ENCODE measurements at places on chromosomes 16 and 17.

GRCh38 chr17:47945529-47946508, 4.4 kb downstream of the PNPO start:
- DNase-seq: no peak

- DNase-seq: no peak
These were observed 1.8 kb downstream of the ZNF23 start for GRCh38 chr16:71460236-71460635.

DNA sequence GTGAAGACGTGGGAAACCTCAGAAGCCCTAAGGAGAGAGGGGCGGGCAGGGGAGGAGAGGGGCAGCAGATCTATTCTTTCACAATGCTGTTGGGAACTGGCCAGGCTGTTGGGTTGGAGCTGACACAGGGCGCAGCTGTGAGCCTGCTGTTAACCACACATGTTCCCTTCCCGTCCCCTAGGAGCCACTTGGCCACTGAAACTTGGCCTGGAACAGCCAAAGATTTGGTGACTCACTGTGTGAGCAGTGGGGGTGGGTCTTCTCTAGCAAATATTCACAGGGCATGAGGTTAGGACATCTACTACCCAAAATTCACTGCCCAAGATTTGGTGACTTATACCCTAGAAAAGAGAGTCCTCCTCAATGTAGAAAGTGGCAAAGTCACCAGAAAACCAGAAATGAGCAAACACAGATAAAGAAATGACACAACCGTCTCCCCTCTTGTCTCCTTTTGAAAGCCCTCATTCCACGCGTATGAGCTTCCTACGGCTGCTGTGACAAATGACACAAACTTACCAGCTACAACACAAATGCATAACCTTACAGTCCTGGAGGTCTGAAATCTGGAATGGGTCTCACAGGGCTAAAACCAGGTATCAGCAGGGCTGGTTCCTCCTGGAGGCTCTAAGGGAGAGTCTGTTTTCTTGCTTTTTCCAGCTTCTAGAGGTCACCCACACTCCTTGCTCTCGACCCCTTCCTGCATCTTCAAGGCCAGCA, 6.3 kb downstream of the TBC1D16 start:
- no peak for DNase-seq

DNA sequence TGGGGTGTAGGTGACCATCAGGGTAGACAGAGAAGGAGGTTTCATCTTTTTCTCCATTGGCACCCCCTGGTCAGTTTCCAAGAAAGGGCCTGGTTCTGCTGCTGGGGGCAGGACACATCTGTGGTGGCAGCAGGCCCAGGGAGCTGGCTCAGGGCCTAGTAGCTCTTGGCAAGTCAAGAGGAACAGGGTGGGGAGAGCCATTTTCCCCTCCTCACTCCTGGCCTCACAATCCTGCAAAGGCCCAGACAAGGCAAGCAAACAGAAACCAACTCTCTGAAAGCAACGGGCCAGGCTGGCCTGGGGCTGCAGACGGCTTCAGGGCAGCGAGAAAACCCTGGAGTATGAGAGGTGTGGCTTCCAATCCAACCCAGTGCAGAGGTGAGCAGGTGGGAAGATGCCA, 192.9 kb upstream of the DYNLRB2 start:
- DNase-seq: peak; percentile 13

GRCh38 chr17:75773121-75773807, 8.3 kb upstream of the GALK1 start:
- DNase-seq: no peak

DNA sequence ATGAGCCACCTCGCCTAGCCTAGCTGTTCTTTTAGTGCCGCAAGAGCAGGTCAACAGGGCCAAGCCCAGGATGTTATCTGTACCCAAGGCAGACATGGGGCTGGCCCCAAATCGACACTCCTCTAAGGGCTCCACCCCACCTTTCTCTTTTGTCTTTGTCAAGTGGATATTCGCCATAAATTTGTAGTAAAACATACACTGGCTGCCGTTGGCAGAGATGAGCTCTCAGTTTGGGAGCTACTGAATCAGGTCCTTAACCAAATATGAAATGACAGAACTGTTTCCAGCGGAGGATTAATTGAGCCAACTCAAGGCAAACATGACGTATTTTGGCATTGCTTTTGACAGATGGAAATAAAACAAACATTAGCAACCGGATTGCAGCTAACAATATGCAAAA, 556.9 kb upstream of the CDH5 start:
- DNase-seq: no peak

GRCh38 chr16:88393034-88393433, 10.3 kb downstream of the ZNF469 start:
- no peak for DNase-seq

DNA sequence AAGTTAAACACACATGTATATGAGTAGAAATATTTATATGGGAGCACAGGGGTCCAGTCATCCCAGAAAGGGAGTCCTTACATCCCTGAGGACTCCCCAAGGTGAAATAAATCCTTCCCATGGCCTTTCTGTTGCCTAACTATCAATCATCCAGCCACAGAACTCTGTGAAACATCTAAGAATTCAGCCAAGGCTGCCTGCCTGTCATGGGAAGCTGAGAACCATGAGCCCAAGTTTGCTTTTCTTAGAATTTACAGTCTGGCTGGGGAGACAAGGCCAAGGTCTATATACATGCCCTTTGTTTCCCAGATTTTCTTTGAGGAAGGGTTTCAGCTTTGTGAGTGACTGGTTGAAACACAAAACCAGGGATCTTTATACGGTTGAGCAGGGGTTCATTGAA, 15.8 kb downstream of the MYL4 start:
- DNase-seq: no peak

DNA sequence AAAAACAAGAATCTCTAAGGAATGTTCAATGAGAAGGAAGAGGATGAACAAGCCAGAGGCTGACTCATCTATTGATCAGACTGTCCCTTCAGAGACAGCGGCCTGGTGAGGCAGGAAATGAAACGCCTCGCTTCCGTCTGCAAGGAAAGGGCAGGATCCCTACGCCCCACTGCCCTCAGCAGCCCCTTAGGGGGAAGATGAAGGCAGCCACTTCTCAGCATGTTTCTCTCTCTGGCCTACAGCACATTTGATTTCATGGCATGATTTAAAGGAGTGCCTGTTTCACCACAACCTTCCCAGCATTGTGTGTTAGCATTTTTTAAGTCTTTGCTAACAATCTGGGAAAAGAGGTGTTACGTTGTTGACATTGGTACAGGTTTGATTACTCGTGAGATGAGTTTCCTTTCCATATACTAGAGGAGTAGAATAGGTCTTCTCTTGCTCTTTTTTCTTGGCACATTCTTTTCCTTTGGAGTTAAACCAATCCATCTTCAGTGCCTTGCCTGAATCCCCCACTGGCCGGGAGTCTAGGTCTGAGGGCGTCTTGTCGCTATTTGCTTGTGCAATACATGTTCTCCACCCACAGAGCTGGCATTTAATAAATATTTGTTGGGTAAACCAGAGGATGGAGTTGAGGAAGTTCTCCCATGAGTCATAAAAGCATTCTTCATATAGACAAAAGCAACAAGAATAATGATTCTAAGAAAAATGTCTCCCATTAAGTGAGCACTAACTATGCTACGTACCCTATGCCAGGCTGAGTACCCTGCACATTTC, 47.4 kb downstream of the RBFOX3 start:
- DNase-seq: no peak

- DNase-seq: no peak
These were observed 92.9 kb downstream of the TMEM132E start for GRCh38 chr17:34672176-34672785.

DNA sequence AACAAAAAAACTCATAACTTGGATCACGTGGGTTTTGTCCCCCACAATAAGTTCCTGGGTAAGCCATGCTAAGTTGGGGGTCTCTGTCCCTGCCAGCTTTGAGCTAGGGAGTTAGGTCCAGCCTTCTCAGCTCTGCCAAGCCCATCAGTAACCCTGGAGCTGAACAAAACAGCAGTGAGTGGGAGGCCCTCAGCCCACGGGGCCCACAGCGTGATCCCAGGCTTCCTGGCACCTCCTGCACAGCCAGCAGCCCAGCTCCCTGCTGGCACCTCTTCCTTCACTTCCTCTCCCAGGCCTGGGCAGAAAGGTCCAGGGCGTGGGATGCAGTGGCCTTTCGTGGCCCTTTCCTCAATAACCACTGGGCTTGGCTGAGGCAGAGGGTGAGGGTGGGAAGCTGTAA, 35.5 kb upstream of the CDC42EP4 start:
- DNase-seq: peak; percentile 78

DNA sequence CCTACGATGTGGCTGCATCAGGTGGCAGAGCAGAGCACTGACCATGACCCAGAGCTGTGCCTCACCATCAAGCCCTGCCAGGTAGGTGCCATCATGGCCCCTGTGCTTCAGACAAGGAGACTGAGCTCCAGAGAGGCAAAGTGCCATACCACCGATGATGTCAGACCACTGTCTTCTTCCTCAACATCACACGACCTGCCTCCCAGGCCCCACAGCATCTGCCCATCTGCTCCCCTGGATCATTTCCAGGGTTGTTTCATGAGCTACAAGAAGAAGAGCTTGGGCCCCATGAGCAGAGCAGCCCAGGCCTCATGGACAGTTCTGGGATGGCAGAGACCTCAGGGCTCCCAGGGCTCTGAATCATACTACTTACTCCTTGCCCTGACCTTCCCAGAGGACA, 9.9 kb downstream of the XYLT1 start:
- no peak for DNase-seq

DNA sequence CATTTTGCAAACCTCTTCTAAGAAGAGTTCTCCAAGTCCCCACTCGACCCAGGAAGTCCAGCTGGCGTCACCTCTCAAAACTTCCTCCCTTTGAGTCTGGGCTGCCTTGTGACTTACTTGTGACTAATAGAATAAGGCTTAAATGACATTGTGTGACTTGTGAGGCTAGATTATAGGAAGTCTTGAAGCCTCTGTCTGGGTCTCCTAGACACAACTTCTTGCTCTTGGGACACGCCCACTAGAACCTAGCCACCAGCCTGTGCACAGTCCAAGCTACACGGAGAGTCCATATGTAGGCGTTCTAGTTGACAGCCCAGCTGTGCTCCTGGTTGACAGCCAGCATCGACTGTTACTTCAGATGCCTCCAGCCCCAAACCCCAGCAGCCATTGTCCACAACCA, 66.7 kb upstream of the TANC2 start:
- DNase-seq: no peak

- no peak for DNase-seq
These were observed 80.8 kb downstream of the SPECC1 start for GRCh38 chr17:20089756-20090547.

- DNase-seq: peak; percentile 92
These were observed 14.9 kb downstream of the SEC14L5 start for GRCh38 chr16:4972938-4973587.

GRCh38 chr17:81431545-81432482, 36.6 kb downstream of the BAHCC1 start:
- no peak for DNase-seq

DNA sequence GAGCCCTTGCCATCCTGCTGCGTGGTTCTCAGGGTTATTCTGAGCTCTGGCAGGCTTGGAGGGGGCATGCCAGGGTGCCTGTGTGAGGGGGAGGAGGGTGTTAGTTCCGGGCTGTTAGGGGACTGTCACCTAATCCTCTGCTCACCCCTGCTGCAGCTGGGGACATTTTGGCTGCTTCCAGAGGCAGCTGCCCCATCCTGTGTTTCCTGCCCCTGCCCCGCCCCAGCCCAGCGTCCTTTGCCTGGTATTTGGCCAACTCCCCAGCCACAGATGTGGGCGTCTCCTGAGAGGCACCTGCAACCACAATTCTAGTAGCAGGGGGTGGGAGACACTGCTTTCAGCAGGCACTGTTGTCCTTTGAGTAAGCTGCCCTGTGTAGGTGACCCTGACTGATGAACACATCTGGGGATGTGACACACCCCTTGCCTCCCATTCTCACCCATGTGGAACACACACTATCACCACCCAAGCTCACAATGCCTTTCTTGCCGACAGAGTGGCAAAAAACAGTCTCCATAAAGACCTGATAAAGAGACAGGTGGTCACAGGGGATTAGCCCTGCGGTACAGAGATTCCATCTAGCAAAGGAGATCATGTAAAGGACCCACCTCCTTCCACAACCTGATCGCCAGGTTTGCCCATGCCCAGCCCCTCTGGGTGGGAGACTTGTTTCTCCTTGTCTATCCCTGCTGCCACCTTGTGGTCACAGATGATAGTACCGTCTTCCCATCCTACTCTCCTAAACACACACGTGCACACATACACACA, at the start of gene CHRNE:
CHRNE (minus strand) TSS at position 48 of the 768 bp plus-strand sequence; CDS start at position 13, 35 bp downstream.
- peak; percentile 63 for DNase-seq

GRCh38 chr17:82399041-82399441, 19.1 kb upstream of the HEXD start:
- no peak for DNase-seq

DNA sequence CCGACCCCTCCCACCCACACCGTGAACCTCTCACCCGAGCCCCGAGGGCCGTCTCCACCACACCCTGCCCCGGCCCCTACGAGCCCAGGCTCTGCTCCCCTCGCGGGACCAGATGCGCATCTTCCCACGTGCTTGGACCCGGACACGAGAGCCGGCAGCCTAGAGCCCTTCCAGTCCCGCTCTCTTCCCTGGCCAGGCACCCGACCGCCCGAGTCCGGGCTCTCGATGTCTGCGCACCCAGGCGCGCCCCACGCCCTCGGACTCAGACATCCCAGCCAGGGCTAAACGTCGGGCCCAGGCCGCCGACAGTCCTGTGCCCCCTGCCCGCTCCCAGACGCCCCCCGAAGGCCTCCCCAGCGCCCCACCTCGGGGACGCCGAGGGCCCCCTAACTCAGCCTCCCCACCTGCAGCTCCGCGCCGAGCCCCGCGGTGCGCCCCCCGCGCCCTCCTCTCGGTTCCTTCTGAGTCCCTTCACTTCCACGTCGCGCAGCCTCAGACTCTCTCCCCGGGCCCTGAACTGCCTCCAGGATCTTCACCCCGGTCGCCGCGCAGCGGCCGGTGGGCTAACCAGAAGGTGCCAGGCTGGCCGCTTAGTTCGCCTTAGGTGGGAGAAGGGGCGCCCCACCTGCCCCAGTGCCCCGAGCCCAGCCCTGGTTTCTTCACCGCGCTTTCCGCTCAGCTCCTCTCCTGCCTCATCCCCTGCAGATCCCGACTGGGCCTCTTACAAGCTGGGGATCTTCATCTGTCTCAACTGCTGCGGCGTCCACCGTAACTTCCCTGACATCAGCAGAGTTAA, 688 bp downstream of the ADAP2 start:
- DNase-seq: no peak

DNA sequence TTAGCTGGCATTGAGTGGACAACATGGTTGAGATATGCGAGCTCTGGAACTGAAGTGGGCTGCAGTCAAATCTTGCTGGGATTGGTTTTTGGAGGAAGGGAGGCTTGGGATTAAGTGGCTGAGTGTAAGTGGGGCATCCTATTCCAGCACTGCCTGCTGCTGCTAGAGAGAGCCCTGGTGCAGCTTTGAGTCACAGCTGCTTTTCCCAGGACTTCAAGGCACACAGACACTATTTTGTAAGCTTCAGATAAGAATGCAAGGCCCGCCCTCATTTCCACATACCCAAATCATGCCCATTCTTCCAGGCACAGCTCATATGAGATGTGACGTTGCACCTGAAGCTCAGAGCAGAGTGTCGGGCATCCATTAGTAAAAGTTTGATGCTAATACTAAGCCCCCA, 10.2 kb upstream of the MAF start:
- DNase-seq: no peak

- DNase-seq: no peak
These were observed 53.3 kb upstream of the DLX4 start for GRCh38 chr17:49915670-49916069.
